ENCODE measurements at places on chromosomes 2 and 18.

- no peak for DNase-seq
Observed at GRCh38 chr18:47284721-47285395, 33.4 kb upstream of the SKOR2 start.

DNA sequence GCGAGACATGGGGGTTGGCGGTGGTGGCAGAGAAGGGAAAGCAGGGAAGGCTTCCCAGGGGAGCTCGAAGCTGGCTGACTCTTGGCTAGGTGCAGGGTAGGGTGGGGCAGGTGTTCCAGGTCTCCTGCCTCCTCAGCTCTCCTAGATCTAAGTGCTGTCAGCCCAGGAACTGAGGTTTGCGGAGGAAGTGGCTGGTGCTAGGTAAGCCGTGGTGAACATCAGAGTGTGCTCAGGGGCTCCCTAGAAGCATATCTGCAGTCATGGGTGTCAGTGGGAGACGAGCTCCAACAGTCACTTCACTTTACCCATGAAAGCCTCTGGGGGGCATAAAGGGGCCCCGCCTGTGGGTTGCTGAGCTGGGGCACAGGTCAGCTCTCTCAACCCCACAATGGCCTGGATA, 34.1 kb downstream of the ARHGEF4 start:
- peak; percentile 21 for DNase-seq

DNA sequence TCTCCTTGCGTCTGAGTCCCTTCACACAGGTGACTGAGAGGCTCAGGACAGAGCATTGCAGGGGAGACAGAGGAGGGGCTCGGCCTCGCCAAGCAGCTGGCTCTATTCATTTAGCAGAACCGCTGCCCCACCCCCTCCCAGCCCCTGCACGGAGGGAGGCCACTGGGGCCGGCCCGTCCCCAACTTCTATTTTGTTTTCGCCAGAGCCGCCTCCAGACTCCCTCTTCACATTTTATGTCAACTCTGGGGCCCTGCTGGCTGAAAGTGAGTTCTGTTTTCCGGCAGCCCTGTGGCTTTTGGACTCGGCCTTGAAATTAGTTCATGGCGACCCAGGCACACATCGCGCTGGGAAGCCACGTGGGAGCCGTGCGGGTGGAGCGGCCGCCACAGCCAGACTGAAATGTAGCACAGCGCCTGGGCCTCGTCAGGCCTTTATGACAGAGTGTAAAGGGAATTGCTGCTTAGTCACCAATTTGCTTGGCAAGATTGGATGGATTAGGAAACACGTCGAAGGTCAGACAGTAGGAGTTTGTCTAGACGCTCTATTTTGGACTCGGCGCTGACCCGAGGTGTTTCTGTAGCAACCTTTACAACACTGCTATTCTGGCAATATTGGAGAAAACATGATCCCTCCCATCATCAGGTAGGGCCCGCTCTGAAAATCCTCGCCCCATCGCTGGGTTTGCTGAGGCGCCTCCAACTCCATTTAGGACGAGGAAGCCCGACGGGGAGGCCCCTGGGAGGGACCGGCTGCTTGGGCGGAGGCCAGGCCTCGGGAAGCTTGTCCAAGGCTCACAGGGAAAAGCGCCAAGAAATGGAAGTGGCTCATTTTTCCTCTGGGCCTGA, 90.7 kb upstream of the CTDP1 start:
- DNase-seq = peak; percentile 98

- no peak for DNase-seq
Observed at GRCh38 chr2:28952836-28953211, 28.3 kb upstream of the TOGARAM2 start.

DNA sequence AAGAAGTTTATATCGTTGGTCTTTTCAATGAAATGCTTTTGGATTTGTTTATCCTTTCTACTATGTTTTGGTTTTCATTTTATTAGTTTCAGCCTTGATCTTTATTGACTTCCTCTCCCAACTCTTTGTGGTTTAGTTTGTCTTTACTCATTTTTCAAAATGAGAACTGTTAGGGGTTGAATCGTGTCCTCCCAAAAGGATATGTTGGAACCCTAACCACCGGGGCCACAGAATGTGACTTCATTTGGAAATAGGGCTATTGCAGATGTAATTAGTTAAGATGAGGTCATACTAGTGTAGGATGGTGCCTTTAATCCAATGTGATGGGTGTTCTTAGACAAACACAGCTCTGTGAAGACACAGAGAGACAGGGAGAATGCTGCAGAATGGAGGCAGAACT, 60.4 kb upstream of the IL1R2 start:
- no peak for DNase-seq

DNA sequence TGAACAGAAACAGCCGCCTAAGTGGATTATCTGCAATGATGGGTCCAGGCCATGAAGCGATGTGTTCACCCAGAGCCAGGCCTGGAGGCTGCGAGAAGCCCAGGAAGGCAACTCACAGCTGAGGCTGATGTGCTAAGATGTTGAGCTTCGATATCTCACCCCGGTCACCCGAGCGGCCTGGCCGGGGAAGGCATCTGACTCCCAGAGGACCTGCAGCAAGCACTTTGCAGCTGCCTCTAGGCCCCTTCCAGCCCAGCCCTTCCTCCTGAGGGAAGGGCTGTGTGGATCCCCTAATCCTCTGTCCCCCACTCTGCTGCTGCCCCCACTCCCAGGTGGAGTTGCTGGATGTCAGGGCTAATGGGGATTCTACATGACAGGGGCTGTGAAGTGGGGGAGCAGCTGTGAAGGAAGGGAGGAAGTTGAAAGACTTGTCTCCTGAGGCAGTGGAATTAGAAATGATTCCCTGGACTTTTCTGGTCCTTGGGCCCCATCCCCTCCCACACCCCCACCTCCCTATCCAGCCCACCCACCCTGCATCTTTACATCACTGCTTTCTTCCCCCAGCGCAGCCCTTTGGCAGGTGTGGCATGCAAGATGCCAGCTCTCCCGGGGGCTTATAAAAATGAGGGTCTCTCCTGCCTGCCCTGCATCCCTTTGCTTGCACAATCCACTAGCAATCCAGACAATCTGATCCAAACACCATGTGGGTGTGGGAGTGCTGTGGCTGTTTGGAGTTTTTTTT, 4.3 kb downstream of the ATP6V1B1 start:
- peak; percentile 45 for DNase-seq

DNA sequence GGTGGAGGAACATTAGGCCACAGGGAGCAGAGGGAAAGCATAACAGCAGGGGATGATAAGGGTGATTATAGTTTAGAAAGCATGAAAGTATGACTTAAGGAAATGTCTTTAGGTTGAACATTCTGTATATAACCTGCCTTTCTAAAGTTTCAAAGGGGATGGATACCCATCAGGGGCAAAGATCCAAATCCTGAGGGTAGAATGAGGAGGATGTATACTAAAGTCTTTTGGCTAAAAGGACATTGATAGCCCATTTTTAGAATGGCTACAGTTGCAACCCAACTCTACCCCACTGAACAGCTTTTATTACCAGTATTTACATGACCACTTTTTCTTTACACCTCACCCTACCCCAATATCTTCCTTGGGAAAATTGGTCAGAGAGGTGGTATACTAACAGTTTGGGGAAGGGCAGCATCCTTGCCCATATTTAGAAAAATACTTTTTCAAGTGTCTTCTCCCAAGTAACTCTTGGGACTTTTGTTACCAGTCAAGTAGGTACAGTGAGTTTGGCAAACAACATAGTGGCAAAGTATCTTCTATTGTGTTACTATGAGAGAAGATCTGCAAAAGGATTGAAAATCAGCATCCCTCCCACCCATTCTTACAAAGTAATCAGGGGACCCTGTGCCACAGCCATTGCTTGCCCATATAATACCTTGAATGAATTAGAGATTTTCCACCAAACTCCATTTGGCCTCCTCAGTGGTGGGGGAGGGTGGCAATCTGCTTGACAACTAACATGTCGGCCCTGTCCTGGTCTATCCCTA, 8.3 kb downstream of the MAT2A start:
- DNase-seq = no peak

DNA sequence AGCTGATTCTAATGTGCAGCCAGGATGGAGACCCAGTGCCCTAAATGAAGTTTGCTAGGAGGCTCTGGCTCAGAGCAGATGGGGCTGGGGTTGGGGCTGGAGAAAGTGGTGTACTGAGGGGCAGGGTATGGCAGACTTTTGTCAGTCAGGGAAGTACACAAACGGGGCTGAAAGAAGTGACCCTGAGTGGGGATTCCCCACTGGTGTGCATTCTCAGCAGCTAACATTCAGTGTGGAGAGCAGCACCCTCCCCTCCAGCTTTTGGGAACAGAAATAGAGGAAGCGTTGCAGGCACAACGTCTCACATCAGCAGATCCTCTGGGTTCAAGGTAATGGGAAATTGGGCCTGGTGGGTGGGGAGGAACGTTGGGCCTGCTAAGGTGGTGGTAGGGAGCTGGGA, 89.1 kb upstream of the GCFC2 start:
- DNase-seq = no peak

DNA sequence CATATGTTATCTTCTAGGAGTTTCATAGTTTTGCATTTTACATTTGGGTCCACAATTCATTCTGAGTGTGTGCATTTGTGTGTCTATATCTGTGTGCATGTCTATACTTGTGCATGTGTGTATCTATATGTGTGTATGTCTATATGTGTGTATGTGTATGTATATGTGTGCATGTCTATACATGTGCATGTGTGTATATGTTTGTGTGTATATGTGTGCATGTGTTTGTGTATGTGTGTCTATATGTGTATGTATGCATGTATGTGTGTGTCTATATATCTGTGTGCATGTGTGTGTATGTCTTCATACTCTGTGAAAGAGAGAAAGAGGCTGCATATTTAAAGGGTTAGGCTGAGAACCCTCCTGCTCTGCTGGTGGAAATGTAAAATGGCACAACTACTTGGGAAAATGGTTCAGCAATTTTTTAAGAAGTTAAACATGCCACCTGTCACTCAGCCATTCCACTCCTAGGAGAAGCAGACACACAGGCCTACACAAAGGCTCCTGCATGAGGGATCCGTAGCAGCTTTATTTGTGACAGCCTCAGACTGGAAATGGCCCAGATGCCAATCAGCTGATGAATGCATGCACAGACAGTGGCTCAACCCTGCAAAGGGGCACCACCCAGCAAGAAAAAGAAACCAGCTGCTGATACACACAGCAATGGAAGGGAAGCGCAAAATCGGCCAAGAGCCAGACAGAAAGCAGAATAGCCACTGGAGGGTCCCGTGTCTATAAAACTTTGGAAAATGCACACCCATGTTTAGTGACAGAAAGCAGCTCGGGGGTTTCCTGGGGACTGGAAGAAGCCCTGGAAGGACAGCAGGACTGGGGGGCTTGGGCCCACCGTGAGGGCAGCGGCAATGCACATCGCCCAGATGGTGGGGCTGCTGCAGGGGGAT, 146.8 kb downstream of the SEPTIN10 start:
- DNase-seq = peak; percentile 72

GRCh38 chr2:55876429-55877086, 47.0 kb downstream of the EFEMP1 start:
- no peak for DNase-seq

GRCh38 chr2:55133467-55134315, 83.4 kb upstream of the RTN4 start:
- no peak for DNase-seq

GRCh38 chr2:74290066-74290465, 53.1 kb downstream of the SLC4A5 start:
- DNase-seq = no peak

All from coronary artery (tissue), 2 donors.